ENCODE measurements at places on chromosomes 6 and 20.

- DNase-seq: no peak
Observed at GRCh38 chr6:108157981-108158525, 7.8 kb upstream of the NR2E1 start.

DNA sequence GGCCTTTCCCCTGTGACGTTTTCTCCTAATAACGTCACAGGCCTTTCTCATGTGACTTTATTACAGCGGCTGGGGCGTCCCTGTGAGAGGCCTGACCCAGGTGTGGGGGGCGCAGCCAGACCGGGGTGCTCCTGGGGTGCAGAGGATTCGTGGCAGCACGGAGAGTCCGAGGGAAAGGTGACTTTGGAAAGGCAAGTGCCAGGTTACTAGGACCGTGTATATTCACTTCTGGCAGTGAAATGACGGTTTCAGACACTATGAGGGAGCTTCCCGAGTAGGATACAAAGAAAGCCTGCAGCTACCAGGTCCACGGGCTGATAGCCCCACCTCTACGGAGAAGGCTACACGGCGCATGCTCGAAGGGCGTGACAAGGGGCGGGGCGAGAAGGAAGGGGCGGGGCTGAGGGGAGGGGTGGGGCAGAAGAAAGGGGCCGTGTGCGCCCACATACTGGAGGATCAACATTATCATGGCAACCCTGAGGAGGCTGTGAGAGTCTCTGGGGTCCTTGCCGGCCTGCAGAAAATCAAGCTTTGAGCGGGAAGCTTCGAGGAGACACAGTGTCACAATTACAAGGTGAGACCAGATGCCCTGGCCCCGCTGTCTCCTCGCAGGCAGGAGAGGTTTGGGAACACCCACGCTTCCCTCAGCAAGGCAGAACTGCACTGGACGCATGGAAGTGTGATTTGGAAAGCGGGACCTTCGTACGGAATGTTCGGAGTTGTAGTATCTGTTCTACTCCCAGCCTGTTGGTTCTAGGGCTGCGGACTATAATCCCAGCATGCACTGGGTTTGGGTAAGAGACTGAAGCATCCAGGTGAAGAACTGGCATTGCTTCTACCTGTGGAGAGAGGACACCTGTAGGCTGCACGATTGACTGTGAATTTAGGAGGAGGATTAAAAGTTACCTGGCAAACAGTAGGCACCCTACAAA, 54.4 kb upstream of the ZNF337 start:
- DNase-seq: peak; percentile 24

GRCh38 chr20:5080384-5080877, 39.3 kb downstream of the PCNA start:
- DNase-seq: no peak

GRCh38 chr6:148888856-148889255, 142.0 kb downstream of the UST start:
- DNase-seq: no peak

GRCh38 chr20:34296468-34296867, 6.7 kb downstream of the AHCY start:
- DNase-seq: no peak

DNA sequence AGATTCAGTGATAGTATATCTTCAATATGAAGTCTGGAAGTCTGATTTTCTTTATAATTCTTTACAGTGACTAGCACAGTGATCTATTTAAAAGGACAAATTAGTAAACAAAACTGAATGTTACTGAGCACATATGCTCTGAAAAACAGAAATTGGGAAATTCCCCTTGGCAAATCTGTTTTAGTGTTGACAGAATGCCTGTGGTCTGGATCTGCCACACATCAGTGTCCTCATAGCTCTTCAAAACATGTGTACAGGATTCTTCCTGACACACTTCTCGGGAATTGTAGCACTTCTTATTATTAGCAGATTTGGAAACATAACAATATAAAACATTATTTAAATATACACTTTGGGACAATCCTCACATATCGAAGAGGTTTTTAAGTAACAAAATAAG, 354.3 kb downstream of the COL12A1 start:
- no peak for DNase-seq

All from stimulated activated CD4-positive, alpha-beta T cell treated with anti-CD3 and anti-CD28 coated beads, Interleukin-1b, Interleukin-23, amount 100 ng/mL, for 1 hour (primary cell).